Glomerular endothelial cell (primary cell): ENCODE measurements at places on chromosomes 5 and 9. TPM values are rescaled to one million over a fixed set of nuclear protein-coding genes. Genes with fewer than 3 reads are reported as not detected.

- DNase-seq: no peak
These were observed 22.3 kb downstream of the KLF9 start for GRCh38 chr9:70392189-70392588.

GRCh38 chr5:137316346-137316736 is 182.8 kb downstream of the SPOCK1 start:
- no peak for DNase-seq

The LRRC14B gene
- not detected in 2 replicates for total RNA-seq

GRCh38 chr5:36111238-36111637 is 40.4 kb downstream of the LMBRD2 start:
- no peak for DNase-seq

GRCh38 chr9:27413511-27414219 is 110.4 kb upstream of the IFNK start:
- DNase-seq: no peak

GRCh38 chr9:93829271-93830011 is 125.7 kb downstream of the BARX1 start:
- DNase-seq: no peak

The ZFP2 gene
- total RNA-seq: 0.39 and 0.82 TPM in 2 replicates

The F2RL1 gene
- 47.6 and 81.4 TPM in 2 replicates for total RNA-seq

DNA sequence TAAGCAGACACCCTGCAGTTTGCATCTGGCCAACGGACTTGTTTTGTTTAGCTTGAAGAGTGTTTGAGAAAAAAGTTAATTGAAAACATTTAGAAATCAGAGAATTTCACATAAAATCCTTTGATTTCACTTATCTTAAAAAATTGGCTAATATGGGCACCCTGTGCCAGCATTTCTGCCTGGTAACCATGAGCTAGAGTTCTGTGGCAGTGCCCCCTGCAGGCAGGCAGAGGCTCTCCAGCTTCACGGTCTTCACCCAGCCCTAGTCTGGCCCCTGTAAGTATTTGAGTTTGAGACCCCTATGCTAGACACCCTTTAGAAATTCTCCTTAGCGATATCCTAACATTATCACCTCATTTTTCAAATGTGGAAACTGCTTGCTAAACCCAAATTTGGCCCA is 18.8 kb upstream of the FANCC start:
- no peak for DNase-seq

The ERP44 gene
- total RNA-seq: 21.5 and 26.4 TPM in 2 replicates

The GDNF gene
- 0.10 TPM in 1 of 2 replicates, not detected in the other for total RNA-seq
